Vagina (tissue), 2 donors: ENCODE measurements at places on chromosomes 4 and X.

GRCh38 chr4:1494416-1495315 is 88.4 kb upstream of the NKX1-1 start:
- DNase-seq = no peak
- no peak overlapping the region for H3K27ac ChIP-seq
- no peak overlapping the region for H3K4me3 ChIP-seq
- H3K36me3 ChIP-seq = no peaks in the 10 kb centered on the region
- H3K4me1 ChIP-seq = no peaks in the 10 kb centered on the region

DNA sequence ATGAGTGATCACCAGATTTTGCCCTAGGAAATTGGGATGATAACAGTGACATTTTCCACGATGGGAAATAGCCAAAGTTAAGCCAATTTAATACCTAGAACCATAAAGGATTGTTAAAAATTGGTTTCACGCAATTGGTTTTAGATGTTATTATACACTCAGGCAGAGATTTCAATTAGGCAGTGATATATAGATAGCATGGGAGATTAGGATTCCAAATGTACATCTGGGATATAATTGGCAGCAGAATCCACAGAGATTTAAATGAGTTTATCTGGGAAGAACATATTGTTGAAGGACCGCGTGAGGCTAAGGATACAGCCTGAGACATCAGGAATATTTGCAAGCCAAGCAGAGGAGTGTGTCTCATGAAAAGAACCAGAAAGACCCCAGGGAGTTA is 351.6 kb downstream of the GPM6A start:
- no peaks in the 10 kb centered on the region for H3K4me1 ChIP-seq
- H3K27ac ChIP-seq = no peak overlapping the region
- DNase-seq = no peak
- H3K27me3 ChIP-seq = no peaks in the 10 kb centered on the region
- no peaks in the 10 kb centered on the region for H3K36me3 ChIP-seq
- H3K4me3 ChIP-seq = no peak overlapping the region

DNA sequence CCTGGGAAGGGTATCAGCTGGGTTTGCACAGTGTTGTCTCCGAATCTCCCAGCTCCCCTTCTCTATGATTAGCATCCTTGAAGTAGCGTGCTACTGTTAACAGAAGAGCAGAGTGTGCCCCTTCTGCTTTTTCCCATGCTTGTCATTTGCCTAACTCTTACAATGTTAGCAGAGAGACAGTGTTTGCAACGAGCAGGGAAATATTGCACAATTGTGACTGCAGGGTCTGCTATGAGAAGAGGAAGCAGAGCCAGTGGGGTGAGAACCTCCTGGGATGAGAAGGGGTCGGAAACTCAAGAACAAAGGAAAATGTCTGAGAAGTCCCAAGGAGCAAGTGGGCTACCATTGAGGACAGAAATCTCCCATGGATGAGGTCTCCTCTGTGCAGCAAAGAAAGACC is 7.8 kb upstream of the CHRNA9 start:
- DNase-seq = no peak
- H3K4me1 ChIP-seq = peaks cover 16% of the 10 kb centered on the region
- H3K27ac ChIP-seq = no peak overlapping the region
- no peaks in the 10 kb centered on the region for H3K36me3 ChIP-seq
- no peaks in the 10 kb centered on the region for H3K27me3 ChIP-seq

- H3K27ac ChIP-seq = no peak overlapping the region
- H3K36me3 ChIP-seq = no peaks in the 10 kb centered on the region
- no peak overlapping the region for H3K4me3 ChIP-seq
- H3K27me3 ChIP-seq = no peaks in the 10 kb centered on the region
- no peak for DNase-seq
Measured at GRCh38 chr4:89834486-89835209, 2.3 kb downstream of the SNCA start.

GRCh38 chr4:140212646-140213045 is 58.7 kb upstream of the MAML3 start:
- DNase-seq = no peak
- H3K27ac ChIP-seq = no peak overlapping the region
- H3K27me3 ChIP-seq = no peaks in the 10 kb centered on the region
- H3K4me1 ChIP-seq = no peaks in the 10 kb centered on the region

DNA sequence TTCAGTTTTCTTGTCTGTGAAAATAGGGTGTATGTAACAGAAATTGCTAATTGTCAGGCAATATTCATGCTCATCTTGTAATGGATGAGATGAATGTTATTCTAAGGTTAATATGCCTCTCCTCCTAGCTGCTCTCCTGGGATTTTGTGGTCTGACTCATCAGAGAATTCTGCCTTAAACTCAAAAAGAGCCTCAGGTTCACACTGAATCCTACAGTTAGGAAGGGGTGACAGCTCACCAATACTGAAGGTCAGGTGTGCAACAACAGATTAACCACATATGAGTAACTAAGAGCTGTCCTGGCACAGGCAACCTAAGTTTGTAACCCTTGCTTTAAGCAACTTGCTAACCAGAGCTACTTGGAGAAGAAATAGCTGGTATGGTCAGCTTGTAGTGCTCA is 197.7 kb downstream of the SPATA18 start:
- no peaks in the 10 kb centered on the region for H3K4me1 ChIP-seq
- DNase-seq = no peak
- H3K4me3 ChIP-seq = no peak overlapping the region
- no peaks in the 10 kb centered on the region for H3K36me3 ChIP-seq

DNA sequence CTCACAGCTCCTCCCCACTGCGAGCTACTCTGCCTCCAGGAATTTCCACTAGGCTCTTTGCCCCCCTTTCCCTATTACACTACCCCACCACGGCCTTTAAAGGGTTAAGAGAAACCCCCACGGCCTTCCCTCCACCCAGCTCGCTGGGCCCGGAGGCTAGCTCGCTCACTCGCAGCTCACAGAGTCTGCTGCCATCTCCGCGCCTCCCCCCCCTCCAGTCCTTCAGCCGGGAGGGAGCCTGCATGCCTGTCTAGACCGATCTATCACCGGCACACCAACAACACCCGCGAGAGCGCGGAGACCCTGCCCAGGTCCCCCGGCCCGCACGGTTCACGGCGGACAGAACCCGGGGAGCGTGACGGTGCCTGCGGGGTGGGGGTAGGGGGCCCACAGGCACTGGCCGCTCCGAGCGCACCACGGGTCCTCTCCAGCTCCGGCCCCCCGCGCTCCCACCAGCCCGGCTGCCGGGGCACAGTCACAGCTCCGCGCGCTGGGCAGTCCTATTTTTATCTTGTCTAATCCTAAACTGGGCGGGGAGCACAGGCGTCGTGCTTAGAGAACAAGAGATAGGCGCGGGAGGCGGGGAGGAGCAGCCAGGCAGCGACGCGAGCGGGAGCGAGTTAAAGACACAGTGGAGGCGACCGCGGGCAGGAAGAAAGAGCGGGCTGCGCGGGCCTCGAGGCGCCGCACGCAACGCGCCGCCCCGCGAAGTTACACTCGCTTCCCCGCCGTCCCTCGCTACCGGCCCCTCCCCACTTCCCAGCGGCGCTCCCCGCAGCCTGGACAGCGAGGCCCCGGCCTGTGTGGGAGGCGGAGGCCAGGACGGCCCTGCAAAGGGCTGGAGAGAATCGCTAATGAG is 3.5 kb downstream of the BCOR start:
- H3K36me3 ChIP-seq = no peaks in the 10 kb centered on the region
- H3K27ac ChIP-seq = peak overlapping the region; percentile 16
- DNase-seq = no peak

DNA sequence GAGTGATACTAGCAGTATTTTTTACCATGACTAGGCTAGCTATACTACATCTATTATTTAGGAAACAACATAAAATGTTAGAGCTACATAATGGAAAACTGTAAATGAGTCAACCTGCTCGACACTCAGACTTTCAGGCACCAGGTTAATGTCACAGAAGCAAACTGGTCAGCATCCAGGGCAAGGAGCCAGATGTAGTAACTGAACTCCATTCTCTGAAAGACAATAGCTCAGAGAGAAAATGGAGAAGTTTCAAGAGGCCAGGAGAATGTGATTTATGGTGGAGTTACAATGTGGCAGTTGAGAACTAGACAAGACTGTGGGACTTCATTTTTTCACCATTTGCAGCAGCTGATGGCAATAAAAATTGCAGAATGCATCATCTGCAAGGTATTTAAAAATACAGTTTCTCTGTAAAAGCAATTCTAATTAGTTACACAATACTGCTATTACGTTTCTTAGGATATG is 342.7 kb upstream of the PABPC4L start:
- H3K4me1 ChIP-seq = no peaks in the 10 kb centered on the region
- no peaks in the 10 kb centered on the region for H3K36me3 ChIP-seq
- no peak overlapping the region for H3K27ac ChIP-seq
- H3K27me3 ChIP-seq = no peaks in the 10 kb centered on the region
- DNase-seq = no peak

GRCh38 chr4:14915018-14915417 is 87.3 kb upstream of the CPEB2 start:
- no peak overlapping the region for H3K27ac ChIP-seq
- DNase-seq = no peak
- H3K36me3 ChIP-seq = no peaks in the 10 kb centered on the region
- no peaks in the 10 kb centered on the region for H3K4me1 ChIP-seq

GRCh38 chr4:17915439-17915838 is 104.7 kb downstream of the NCAPG start:
- no peak overlapping the region for H3K27ac ChIP-seq
- no peak for DNase-seq
- no peaks in the 10 kb centered on the region for H3K4me1 ChIP-seq
- no peak overlapping the region for H3K4me3 ChIP-seq
- no peaks in the 10 kb centered on the region for H3K36me3 ChIP-seq

GRCh38 chr4:151304755-151305154 is 20.6 kb downstream of the SH3D19 start:
- no peak overlapping the region for H3K27ac ChIP-seq
- H3K27me3 ChIP-seq = no peaks in the 10 kb centered on the region
- H3K4me1 ChIP-seq = peaks cover 15% of the 10 kb centered on the region
- no peaks in the 10 kb centered on the region for H3K36me3 ChIP-seq

- H3K27me3 ChIP-seq = no peaks in the 10 kb centered on the region
- no peaks in the 10 kb centered on the region for H3K36me3 ChIP-seq
- no peak overlapping the region for H3K4me3 ChIP-seq
- H3K4me1 ChIP-seq = no peaks in the 10 kb centered on the region
Measured at GRCh38 chr4:87835743-87836142, 3.0 kb downstream of the MEPE start.

- no peak overlapping the region for H3K27ac ChIP-seq
- H3K27me3 ChIP-seq = no peaks in the 10 kb centered on the region
- no peak for DNase-seq
- H3K4me3 ChIP-seq = no peak overlapping the region
- no peaks in the 10 kb centered on the region for H3K4me1 ChIP-seq
- H3K36me3 ChIP-seq = no peaks in the 10 kb centered on the region
Measured at GRCh38 chr4:61407642-61408618, 207.8 kb downstream of the ADGRL3 start.

- no peaks in the 10 kb centered on the region for H3K4me1 ChIP-seq
- no peak for DNase-seq
- no peaks in the 10 kb centered on the region for H3K36me3 ChIP-seq
- no peak overlapping the region for H3K27ac ChIP-seq
Measured at GRCh38 chr4:34676400-34676799, 1567.9 kb downstream of the ARAP2 start.

- no peak overlapping the region for H3K27ac ChIP-seq
- no peaks in the 10 kb centered on the region for H3K36me3 ChIP-seq
- no peaks in the 10 kb centered on the region for H3K27me3 ChIP-seq
- no peaks in the 10 kb centered on the region for H3K4me1 ChIP-seq
Measured at GRCh38 chrX:134649770-134650169, 8.5 kb downstream of the PLAC1 start.

GRCh38 chr4:149891426-149891825 is 75.8 kb upstream of the IQCM start:
- DNase-seq = no peak
- H3K4me3 ChIP-seq = no peak overlapping the region
- no peak overlapping the region for H3K27ac ChIP-seq
- no peaks in the 10 kb centered on the region for H3K4me1 ChIP-seq
- H3K36me3 ChIP-seq = no peaks in the 10 kb centered on the region
- H3K27me3 ChIP-seq = no peaks in the 10 kb centered on the region

- H3K27ac ChIP-seq = no peak overlapping the region
- DNase-seq = no peak
- no peak overlapping the region for H3K4me3 ChIP-seq
- no peaks in the 10 kb centered on the region for H3K27me3 ChIP-seq
- H3K36me3 ChIP-seq = no peaks in the 10 kb centered on the region
- H3K4me1 ChIP-seq = no peaks in the 10 kb centered on the region
Measured at GRCh38 chr4:10354225-10354624, 103.0 kb downstream of the ZNF518B start.

- no peak overlapping the region for H3K4me3 ChIP-seq
- H3K4me1 ChIP-seq = no peaks in the 10 kb centered on the region
- H3K27me3 ChIP-seq = no peaks in the 10 kb centered on the region
- H3K27ac ChIP-seq = no peak overlapping the region
Measured at GRCh38 chrX:109448282-109448938, 33.5 kb downstream of the GUCY2F start.

DNA sequence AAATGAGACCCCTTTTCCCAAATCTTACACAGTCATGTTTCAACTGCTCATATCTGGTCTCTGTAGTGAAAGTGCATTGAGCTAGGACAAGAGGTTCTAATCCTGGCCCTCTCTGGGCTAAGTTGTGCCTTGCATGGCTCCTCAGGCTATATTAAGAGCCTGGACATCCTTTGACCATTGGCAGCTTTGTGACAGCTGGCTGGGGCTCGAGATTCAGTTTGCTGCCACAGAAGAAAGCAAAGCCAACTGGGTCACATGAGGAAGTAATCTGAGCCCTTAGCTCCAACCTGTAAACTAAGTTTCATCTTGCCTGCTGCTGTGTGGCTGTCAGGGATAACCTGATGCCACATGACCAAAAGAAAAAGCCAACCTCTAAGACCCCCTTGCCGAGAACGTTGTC is 51.8 kb upstream of the JADE1 start:
- H3K27me3 ChIP-seq = no peaks in the 10 kb centered on the region
- H3K4me1 ChIP-seq = no peaks in the 10 kb centered on the region
- H3K27ac ChIP-seq = no peak overlapping the region
- DNase-seq = no peak
- H3K4me3 ChIP-seq = no peak overlapping the region
- no peaks in the 10 kb centered on the region for H3K36me3 ChIP-seq

GRCh38 chr4:185143601-185143969 is 519 bp downstream of the SLC25A4 start:
- H3K4me1 ChIP-seq = peaks cover 30% of the 10 kb centered on the region
- DNase-seq = no peak
- peak overlapping the region; percentile 70 for H3K27ac ChIP-seq
- no peaks in the 10 kb centered on the region for H3K27me3 ChIP-seq

DNA sequence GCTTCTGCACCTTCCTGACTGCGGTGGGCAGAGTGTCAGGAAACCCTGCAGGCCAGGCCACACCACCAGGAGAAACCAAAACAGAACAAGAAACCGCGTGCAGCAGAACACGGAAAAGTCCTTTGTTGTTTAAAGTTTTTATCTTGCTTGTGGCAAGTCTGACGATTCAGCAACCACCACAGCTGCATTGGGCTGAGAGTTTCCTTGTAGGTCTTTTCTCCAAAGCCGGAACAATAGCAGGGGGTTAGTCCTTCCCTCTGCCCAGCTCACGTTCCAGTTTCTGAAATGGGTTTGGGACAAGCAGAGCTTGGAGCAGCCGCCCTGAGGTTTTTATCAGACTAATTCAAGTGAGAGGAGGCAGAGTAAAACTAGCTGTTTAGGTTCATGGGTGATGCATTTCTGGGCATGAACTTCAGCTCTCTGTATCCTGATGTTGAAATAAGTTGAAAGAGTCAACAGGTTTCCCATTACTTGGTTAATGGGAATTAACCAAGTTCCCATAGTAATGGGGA is 216.9 kb downstream of the PTTG2 start:
- no peak for DNase-seq
- H3K27ac ChIP-seq = no peak overlapping the region
- no peaks in the 10 kb centered on the region for H3K27me3 ChIP-seq
- H3K36me3 ChIP-seq = no peaks in the 10 kb centered on the region
- peaks cover 36% of the 10 kb centered on the region for H3K4me1 ChIP-seq
